ENCODE measurements at places on chromosomes 11 and 22. TPM values are rescaled to one million over a fixed set of nuclear protein-coding genes. Genes with fewer than 3 reads are reported as not detected.

MMP12 gene
- total RNA-seq, result not detected

NCF4 gene
- total RNA-seq, result 5.7 TPM

SERPING1 gene
- total RNA-seq, result 20.8 TPM

DTX4 gene
- total RNA-seq, result 14.8 TPM

GLYAT gene
- total RNA-seq, result not detected

ZC3H12C gene
- 17.6 TPM for total RNA-seq

SERPINH1 gene
- total RNA-seq, result 687 TPM

CHRDL2 gene
- 1.8 TPM for total RNA-seq

OR5AL1 gene
- total RNA-seq, result not detected

SYT8 gene
- 16.2 TPM for total RNA-seq

ARHGAP42 gene
- total RNA-seq, result 45.4 TPM

SLC22A6 gene
- not detected for total RNA-seq

CASP12 gene
- total RNA-seq, result 2.2 TPM

OR52E8 gene
- not detected for total RNA-seq

MS4A4A gene
- 2.9 TPM for total RNA-seq

CATSPER1 gene
- total RNA-seq, result not detected

NEU3 gene
- 24.6 TPM for total RNA-seq

Measured in tongue (tissue), 3 donors.